ENCODE measurements at places on chromosomes 3 and 15.
A peak's percentile ranks its signal among the peaks of the same experiment; 100 is the strongest.

DNA sequence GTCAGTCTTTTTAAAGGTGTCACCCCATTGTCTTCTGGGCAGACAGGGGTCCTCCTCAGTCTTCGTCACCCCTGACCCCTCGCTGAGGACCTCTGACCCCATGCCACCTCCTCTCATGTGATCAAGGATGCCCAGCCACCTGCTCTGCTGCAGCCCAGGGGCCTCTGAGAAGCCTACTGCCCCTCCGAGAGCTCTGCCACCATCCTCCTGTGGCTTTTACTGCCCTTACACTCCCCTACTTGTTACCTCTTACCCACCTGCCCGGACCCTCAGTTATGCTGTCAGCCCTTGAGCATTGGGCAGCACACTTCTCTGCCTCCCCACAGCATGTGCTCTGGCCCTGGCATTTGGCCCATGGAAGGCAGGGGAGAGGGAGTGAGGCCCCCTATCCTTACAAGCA lies 123.2 kb downstream of the LRRK1 start:
- DNase-seq, result no peak

DNA sequence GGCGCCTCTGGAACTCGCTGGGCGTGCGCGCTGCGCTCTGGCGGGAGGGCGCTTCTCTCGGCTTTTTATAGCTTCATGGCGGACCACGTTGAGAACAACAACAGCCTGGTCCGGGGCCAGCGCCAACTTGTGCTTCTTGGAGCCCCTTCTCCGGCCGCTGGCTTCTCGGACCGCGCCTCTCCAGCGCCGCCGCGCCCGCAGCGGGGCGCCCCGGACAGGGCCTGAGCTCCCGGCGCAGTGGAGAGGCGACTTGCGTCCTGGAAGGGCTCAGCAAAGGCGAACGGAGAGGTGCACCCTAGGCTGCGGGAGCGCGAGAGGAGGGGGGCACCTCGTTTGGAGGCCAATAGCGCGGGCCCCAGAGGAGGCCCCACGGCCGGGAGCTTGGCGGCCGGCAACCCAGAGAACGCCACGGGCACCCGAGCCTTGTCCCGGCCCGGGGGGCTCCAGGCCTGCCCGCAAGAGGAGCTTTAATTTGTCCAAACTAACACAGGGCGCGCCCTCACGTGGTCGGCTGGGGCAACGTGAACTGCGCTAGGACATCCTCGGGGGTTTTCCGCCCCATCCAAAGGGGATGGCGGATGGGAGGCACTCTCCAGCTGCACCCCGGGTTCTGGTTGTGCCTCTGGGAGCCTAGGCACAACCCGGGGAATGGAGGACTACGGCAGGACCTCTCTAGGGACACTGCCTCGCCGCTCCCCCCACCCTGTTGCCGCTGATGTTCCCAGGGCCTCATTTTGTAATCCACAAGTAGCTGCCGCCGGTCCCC lies 37.8 kb downstream of the HMCES start:
- peak; percentile 70 for DNase-seq

DNA sequence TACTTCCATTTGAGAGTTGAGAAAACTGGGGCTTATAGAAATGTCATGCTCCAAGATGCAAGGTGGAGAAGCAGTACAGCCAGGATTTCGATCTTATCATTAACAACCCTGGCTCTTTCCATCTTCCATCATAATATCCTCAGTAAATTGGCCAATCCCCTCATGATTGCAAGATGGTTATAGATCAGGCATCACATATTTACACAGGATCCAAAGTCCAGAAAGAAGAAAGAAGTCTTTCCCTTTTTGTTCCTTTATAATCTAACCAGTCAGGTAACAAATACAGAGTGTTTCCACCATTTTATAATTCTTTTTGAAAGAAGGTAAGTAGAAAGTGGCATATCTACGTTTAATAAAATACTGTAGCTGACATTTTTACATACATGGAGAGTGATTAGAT lies 29.7 kb downstream of the CNTN3 start:
- DNase-seq, result no peak

DNA sequence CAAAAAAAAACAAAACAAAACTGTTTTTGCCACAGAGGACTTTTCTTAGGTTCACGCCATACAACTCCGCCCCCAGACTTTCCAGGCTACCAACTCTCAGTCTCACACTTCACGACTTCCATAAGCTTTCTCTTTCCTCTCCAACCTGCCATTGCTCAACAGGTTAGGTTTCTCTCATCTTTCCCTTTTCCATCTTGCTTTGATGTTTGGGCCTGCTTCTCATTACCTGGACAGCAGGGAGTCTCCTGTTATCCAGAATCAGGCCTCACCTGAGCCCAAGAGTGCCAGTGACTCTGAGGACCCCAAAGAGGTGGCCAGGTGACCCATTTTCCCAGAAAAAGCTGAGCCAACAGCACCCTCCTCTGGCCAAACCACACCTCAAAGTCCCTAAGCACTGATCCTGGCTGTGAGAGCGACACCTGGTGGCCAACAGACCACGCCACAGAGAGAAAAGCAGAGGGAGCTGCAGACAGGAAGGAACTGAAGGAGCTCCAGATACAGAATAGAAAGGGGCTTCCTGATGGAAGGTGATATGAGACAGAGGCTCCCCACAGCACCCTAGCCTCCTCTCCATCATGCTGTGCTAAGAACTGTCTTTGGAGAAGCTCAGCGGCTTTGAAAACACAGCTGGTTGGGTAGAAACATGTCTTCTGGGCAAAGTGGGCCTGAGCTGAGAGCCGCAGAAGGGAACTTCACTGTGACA lies 4.0 kb downstream of the CCDC51 start:
- DNase-seq, result peak; percentile 91

Data from Kasumi-1 (cell line).